ENCODE measurements at places on chromosomes 4 and X. TPM values are rescaled to one million over a fixed set of nuclear protein-coding genes. Genes with fewer than 3 reads are reported as not detected.

- DNase-seq = no peak
Measured at GRCh38 chr4:164989471-164989870, 12.0 kb upstream of the TRIM61 start.

DNA sequence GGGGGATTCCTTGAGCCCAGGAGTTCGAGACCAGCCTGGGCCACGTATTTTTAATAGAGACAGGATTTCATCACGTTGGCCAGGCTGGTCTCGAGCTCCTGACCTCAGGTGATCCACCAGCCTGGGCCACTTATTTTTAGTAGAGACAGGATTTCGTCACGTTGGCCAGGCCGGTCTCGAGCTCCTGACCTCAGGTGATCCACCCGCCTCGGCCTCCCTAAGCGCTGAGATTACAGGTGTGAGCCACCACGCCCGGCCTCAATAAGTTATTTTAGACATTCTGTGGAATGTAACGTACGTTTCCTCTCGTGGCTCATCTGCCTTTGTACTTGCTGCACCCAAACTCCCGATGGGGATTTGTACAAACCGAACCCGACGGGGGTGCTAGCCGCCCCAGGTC, 8.8 kb downstream of the ASMT start:
- no peak for DNase-seq

DNA sequence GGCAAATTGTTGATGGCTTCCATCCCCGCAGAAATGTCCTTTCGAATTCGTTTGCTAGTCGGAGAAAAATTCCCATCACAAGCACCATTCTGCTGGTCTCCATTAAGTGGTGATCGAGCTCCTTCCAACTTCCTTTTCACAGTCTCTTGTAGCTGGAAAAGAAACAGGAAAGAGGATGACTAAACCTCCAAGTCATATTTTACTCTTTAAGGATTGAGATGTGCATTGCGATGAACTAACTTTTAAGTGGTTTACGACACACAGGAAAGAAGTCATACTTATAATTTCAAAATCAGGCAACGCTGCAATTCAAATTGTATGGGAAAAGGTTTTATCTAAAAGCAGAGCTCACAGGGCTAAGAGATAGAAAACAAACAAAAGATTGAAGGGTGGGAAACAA, 225.2 kb downstream of the MGST2 start:
- DNase-seq = no peak

DNA sequence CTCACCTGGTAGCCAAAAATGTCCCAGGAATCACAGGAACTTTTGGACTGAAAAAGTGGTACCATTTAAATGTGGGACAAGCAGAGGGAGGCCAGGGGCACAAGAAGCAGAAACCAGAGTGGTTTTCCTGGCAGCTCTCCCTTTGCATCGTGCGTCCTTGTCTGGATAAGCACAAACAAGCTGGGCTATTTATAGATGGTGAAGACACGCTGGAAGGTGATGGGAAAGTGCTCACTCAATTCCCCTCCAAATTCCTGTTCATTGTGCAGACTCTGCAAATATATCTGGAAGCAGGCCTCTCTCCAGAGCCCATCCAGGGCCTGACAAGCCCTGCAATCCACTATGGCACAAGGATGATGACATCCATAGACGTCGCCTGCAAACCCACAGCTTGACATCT, 63.6 kb upstream of the MAP3K15 start:
- no peak for DNase-seq

LAS1L gene
- total RNA-seq = 12.6 TPM

All from urinary bladder (tissue), 4 donors.